Activated CD4-positive, alpha-beta T cell treated with anti-CD3 and anti-CD28 coated beads, Interleukin-2, Interleukin-6, amounts not matched to agents 100 ng/mL and 50 ng/mL, durations not matched to agents 16 hours and 8 hours (primary cell): ENCODE measurements at places on chromosomes 2 and 18.

- no peak for DNase-seq
Observed at GRCh38 chr18:23143016-23143814, 7.9 kb downstream of the CABLES1 start.

DNA sequence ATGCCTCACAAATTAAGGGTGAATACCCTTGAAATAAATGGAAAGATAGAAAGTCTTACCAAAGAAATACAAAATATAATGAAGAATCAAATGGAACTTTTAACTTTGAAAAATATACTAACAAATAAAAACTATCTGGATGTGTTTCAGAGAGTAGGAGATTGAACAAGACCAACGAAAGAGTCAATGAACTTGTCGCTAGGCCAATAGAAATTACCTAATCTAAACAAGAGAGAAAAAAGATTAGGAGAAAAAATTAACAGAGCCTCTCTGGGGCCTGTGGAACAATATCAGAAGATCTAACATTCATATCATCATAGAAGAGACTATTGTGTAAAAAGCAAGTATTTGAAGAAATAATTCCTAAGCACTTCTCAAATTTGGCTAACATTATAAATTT, 11.1 kb downstream of the FRZB start:
- no peak for DNase-seq

- DNase-seq: no peak
Observed at GRCh38 chr2:201255408-201256033, 4.8 kb upstream of the CASP8 start.

GRCh38 chr2:16635791-16636699, 29.6 kb downstream of the CYRIA start:
- no peak for DNase-seq

DNA sequence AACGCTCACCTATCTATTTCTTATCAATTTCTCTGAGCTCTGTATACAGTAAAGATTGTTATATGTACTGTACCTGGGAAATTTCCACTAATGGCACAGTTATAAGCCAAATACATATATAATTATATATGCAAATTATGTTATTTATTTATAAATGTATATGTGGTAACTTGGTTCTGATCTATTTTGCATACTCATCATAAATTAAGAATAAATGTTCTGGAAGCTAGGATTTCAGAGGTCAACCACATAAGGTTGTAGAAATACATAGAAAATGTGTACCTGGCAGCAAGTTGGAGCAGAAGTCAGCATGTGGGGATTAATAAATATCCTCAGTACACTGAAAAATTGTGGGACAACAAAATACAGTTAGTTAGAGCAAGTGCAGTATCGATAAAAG, 353.7 kb upstream of the ZNF521 start:
- no peak for DNase-seq

DNA sequence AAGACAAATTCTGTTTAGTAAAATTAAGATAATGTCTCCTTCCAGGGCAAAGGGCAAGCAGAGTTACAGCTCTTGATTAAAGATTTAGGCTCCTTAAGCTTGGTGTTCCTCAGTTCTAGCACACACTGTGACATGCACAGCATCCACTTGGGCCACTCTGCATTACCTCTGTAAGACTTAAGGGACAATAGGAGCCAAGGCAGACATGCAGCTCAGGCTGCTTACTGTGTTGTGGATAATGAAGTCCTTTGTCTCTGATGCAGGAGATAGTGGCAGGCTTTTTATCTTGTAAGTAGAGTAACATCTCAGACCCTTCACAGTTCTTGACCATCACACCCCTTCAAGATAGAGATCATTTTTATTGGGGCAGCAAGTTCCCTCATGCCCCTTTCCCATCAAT, 31.2 kb downstream of the RBM45 start:
- no peak for DNase-seq

DNA sequence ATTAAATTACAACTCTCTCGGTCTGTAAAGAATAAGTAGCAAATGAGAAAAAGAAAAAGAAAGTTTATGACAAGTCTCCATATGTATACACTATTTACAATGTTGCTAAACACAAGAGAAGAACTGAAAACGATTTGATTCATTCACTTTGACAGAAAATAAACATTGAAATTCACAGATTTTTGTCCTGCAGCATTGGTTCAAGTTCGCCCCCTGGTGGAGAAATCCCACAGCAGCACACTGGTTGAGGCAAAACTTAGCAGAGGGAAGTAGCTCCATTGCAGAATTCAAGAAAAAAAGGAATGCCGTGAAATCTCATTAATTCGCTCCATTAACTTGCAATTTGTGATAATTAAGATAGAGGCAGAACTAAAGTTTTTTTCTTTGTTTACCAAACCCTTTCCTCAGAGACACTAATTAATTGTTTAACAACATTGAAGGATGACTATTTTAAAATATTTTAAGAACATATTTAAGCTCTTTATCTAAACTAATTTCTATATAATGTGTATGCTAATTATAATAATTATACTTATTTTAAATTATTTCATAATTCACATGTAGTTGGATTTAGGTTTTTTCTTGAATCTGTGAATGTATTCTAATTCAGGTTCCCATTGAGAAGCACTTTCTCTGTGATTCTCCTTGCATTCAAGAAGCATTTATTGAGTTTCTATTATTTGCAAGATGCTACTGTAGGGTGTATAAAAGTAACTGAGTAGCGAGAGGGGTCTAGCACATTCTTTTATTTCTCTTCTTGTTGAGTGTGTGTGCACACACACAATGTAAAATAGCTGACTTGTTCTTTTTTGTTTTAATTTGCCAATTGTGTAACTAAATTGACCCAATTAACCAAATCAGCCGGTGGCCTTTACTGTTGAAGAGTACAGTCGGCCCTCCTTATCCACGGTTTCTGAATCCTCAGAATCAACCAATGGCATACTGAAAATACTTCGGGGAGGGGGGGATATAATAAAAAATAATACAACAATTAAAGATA, 74.1 kb downstream of the COL4A3 start:
- DNase-seq: peak; percentile 69

GRCh38 chr2:136468799-136469369, 296.5 kb upstream of the THSD7B start:
- DNase-seq: no peak

DNA sequence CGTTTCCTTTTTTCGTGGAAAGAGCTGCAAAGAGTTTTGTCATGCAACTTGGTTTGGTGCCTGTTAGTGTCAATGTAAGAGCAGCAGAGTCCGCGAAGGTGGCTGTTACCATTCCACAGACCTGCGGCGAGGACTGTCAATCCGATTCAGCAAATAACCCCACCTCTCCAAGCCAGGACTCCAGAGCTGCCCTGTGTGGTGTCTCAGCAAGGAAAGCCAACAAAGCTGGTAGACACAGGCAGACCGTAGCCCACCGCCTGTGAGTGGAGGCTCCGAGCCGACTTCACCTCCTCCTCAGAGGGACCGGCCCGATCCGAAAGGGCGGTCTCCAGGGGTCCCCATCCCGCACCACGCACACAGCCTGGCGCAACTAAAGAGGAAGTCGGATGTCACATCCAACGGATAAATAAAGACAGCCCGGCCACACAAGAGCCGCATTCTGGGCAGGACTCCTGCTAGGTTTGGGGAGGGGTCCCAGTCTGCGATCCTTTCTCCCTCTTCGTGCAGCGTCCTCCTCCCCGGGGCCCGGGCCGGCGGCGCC, 819 bp downstream of the ANKRD44 start:
- peak; percentile 72 for DNase-seq

DNA sequence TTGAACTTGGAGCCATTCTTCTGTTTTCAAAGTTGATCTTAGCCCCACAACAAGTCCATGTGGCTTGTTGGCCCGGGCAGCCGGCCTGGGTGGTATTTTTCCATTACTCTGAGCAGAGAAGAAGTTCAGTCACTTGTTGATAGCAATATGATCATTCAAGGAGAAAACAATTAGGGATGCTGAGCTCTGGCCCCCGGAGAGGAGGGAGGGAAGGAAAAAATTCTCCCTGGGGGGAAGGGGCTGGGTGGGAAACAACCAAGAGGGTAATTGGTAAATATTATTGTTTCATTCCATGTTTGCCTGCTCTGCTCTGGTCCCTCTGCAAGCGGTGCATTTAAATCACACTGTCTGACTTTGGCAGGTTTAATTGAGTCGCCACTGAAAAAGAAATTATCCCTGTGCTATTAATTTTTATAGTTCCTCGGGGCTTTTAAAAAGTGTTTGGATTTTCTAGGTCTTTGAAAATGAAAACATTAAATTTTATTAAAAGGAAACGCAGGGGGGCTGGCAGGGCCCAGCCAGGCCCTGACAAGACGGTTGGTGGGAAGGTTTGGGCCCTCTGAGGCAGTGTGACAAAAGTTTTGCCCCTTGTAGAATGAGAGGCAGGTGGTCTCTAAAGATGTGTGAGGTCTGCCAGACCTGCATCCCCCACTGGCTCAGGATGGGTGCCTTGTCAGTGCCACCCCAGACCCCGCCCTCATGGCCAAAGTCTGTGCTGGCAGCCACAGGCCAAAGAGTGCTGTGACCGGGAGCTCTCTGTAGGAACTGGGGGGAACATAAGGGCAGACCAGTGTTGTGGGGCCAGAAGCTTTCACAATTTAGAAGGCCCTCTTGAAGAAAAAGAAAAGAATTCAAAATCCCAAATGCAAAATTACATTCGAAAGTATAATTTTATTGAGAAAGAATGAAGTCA, 52.5 kb upstream of the SLC14A2 start:
- no peak for DNase-seq

DNA sequence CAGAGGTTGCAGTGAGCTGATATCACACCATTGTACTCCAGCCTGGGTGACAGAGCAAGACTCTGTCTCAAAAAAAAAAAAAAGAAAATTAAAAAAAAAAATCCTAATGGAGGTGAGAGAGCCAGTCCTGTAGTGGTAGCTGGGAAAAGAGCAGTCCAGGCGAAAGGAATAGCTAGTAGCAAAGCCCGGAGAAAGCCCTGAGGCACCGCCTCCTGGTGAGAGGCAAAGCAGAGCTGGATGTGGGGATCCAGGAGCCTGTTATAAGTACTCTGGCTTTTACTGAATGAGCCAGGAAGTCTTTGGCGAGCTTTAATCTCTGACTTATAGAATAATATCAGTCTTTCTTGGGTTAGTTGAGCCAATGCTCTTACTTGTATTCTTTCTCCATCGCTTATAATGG, 6.6 kb upstream of the KLHL23 start:
- no peak for DNase-seq

- DNase-seq: peak; percentile 18
Observed at GRCh38 chr2:178194600-178195389, 483 bp downstream of the OSBPL6 start.

GRCh38 chr18:35514752-35515459, 17.1 kb upstream of the INO80C start:
- no peak for DNase-seq

DNA sequence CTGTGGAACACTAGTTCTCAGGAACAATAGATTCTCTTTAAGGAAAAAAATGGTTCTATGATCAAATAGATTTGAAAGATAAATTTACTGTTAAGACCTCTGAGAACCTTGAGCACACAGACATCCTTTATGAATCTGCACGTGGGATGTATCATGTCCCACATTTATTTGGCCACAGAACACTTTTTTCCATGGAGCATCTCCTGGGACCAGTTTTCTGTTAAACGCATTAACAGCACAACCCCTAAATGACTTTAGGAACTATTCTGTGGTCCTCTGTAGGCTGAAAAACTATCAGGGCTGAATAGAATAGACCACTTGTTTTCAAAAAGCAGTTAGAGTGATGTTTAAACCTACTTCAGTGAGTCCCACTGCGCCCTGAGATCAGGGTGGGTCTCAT, 132.2 kb upstream of the PID1 start:
- DNase-seq: no peak

- no peak for DNase-seq
Observed at GRCh38 chr2:128409326-128410034, 90.8 kb upstream of the HS6ST1 start.

DNA sequence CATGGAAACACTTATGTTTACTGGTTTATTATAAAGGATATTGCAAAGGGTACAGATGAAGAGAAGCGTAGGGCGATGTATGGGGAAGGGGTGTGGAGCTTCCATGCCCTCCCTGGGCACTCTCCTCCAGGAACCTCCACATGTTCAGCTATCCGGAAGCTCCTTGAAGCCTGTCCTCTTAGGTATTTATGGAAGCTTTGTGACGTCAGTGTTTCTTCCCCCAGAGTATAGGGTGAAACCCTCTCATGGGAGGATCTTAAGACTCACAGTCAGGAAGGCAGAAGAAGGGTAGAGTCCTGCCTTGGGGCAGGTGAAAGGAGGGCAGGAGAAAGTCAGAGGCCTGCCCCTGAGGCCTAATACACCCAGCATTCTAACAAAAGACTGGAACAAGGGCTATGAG, 61.3 kb upstream of the CREB1 start:
- DNase-seq: no peak

- no peak for DNase-seq
Observed at GRCh38 chr2:109020217-109020637, 31.2 kb upstream of the EDAR start.

DNA sequence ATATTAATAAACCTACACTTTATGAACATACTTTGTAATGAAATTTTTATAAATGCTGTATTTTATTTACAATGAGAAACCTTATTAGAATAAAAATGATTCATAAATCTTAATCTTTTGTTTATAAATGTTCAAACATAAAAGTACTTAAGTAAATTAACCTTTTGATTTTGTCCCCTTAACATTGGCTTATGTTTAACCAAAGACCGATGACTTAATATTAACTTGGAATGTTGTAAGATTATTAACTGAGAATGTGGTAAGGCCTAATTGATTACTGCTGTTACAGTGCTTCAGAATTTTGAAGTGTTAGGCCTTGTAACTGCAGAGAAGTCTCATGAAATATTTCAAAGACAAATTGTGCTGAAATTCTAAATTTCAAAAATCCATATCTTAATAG, 5.7 kb downstream of the CPS1 start:
- DNase-seq: no peak

GRCh38 chr2:150625741-150626140, 138.3 kb upstream of the RND3 start:
- DNase-seq: no peak

DNA sequence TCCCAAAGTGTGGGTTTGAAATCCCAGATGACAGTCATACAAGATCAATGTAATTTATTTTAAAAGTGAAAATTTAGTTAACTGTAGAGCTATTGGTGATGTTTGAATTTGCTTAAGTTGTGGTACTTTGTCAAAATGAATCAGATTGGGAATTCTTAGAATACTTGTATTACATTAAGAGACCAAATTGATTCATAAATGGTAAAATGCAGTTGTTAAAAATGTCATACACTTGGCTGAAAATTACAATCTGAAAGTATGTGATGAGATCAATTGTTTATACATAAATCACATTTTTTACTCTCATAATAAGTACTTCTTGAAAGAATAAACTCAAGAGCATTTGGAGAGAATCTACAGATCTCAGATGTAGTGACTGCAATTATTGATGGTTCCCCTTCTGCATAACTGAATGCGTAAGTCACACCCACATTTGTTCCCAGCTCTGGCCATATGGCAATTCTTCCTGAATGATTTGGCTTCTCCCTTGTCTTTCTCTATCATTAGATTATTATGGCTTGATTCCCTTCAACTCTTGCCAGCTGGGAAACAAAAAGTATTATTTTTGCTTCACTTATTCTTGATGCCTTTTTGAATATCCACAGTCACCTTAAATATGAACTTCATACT, 558.5 kb downstream of the CPS1 start:
- no peak for DNase-seq

- DNase-seq: no peak
Observed at GRCh38 chr18:73774811-73775509, 372.7 kb downstream of the FBXO15 start.
